ENCODE measurements at places on chromosomes 13 and 19.

DNA sequence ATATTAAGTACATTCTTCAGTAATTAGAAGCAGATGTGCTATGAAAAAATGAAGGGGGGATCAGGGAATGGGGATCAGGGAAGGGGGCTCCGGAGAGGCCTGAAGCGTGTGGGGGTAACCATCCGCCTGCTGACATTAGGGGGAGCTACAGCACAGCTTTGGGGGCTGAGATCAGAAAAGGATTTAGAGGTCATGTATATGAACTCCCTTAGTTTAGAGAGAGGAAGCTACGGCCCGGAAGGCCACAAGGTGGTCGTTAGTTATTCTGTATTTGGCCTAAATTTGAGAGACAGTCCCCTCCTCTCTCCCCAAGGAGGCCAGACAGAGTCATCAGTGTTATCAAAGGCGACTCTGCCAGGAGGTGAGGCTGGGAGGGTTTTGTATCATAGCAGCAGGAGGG is 99.0 kb downstream of the TM9SF2 start:
- DNase-seq: no peak

DNA sequence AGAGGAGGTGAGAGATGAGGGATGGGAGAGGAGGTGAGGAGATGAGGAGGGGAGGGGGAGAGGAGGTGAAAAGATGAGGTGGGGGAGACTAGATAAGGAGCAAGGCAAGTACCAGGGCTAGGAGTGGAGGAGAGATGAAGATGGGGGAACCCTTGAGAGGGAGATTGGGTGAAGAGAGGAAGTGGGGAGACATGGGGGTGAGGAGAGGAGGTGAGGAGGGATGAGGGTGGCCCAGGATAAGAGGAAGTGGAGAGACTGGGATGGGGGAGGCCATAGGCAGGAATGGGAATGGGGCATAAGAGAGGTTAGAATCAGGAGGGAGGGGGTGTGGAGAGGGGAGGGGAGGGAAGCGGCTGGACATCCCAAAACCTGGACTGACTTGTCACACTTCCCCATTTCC is 16.7 kb upstream of the EMC10 start:
- DNase-seq: no peak

DNA sequence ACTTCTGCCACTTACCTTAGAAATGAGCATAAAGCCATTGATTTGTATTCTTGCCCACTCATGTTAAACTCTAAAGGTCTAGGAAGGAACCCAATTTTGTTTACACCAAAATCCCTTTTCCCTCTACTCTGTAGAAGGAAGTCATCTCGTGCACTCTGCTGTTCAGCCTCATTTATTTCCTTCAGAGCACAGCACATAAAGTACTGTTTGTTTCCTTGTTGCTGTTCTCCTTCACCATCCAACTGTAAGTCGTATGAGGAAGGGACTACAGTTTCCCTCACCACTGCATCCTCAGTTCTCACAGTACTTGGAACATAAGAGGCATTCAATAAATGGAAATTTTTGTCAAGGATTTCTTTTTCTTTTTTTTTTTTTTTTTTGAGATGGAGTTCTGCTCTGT is 24.6 kb downstream of the CDADC1 start:
- DNase-seq: no peak

GRCh38 chr13:30002577-30002976 is 152.2 kb upstream of the UBL3 start:
- no peak for DNase-seq

DNA sequence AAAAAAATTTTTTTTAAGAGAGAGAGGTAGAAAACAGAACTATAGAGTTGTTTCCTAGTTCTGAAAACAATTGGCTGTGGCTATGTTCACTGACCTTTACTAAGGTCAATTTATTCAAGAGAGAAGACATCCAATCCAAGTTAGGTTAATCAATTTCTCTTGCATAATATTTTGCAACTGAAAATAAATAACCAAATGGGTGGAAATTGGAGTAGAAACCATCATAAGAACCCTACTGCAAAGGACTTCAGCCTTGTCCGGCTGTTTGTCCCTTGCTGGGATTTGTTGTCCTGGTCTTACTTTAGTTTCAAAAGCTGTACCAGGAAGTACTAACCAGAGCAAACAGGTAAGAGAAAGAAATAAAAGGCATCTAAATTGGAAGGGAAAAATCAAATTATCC is 23.3 kb upstream of the ZC3H13 start:
- DNase-seq: no peak

- no peak for DNase-seq
Measured at GRCh38 chr13:31913459-31913858, 118.1 kb upstream of the FRY start.

DNA sequence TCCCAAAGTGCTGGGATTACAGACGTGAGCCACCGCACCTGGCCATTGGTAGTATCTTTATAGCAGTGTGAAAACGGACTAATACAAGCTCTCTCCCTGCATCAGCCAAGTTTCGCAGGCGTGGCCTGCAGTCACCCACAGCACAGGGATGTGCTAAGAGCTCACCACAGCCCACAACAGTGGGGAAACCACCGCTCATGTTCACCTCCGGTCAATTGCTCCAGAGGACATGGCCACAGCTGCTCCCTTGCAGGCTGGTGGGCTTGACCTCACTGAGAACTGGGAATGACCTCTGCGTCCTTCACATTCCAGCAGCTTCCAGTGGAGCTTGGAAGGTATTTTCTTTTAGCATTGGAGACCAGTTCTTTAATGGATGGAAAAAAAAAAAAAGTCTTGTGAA is 156.4 kb downstream of the KCTD15 start:
- no peak for DNase-seq

DNA sequence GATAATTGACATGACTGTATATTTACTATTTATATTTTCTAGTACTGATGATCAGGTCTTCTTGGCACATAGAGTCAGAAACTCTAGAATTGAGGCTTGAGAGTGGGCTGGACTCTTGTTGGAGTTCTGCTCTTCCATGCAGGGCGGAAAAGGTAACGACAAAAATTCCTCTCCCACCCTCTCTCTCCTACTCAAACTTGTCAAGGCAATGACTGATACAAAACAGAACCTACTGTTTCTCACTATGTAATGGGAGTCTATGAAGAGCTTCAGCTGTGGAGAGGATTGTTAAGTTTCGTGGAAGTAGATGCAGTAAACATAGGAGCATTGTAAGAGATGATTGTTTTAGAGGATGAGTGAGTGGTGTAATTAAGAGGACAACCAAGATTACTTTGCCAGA is 8.8 kb downstream of the EDNRB start:
- no peak for DNase-seq

DNA sequence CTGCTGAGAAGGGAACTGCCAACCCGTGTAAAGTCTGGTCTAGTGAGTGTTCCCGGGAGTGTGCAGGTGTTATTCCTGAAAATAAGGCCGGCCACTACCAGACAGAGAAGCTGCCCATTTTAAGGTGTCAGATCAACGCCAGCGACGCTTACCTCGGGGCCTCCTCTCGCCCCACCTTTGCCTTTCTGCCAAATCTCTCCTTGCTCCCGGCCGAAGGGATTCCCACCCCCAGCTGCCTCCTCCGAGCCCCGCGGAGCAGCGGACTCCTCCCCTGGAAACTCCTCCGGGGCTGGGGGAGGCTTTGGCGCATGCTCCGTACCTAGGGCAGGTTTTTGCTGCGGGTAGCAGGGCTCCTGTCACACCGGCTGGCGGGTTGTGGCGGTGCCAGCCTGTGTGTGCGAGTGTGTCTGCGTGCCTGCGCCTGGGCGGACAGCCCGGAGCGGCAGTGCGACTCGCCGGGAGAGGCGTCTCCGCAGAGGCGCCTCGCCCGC is at the start of gene HS6ST3:
TSS of gene HS6ST3 (plus strand) at position 359 of the 491 bp plus-strand sequence.
- no peak for DNase-seq

- no peak for DNase-seq
Measured at GRCh38 chr13:97710797-97711196, 242.7 kb upstream of the IPO5 start.

DNA sequence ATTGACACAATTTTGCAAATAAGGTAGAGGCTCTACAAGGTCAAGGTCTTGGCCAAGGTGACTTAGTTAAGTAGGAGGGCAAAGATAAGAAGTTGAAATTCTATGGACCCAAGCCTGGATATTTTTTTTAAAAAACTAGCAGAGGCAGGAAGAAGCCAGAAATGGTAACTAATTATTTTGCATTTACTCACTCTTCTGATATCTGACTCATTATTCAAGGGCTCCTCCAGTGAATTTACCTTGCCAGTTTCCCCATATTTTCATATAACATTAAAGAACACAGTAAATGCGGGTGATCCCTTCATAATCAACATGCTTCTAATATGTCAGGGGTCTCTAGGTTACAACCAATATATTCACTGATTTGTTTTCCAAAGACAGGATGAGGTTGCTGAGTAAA is 246.1 kb downstream of the LMO7 start:
- no peak for DNase-seq

Data from HFF-Myc (cell line).